ENCODE measurements at places on chromosomes 5 and 9. TPM values are rescaled to one million over a fixed set of nuclear protein-coding genes. Genes with fewer than 3 reads are reported as not detected.

- DNase-seq = no peak
These were observed 1252.5 kb downstream of the EFNA5 start for GRCh38 chr5:106418196-106418595.

The HMCN2 gene
- not detected for polyA plus RNA-seq

- no peak for DNase-seq
These were observed 286.4 kb downstream of the GADD45G start for GRCh38 chr9:89891221-89891590.

The CDKN2B-AS1 gene
- polyA plus RNA-seq = 0.67 TPM

DNA sequence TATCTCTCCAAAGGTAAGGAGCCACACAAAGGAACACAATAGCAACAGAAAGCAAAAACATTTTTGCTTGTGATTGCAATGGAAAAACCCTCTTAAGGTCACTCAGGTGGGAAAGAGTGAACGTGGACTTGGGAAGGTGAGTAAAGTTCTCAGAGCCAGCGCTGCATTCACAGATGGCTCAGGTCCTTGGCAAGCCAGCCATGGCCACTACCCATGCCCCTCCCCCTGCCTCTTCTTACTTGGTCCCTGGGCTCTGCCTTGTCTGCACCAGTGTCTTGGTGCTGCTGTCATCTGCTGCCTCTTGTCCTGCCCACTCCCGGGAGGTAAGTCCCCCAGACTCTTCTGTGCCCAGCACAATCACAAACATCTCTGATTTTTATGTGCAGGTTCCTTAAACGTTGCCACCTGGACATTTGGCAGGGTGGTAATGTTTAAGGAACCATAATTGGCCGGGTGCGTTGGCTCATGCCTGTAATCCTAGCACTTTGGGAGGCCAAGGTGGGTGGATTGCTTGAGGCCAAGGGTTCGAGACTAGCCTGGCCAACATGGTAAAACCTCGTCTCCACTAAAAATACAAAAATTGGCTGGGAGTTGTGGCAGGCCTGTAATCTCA lies 74.6 kb downstream of the FEM1C start:
- DNase-seq = no peak

- peak; percentile 22 for DNase-seq
These were observed 120.9 kb downstream of the WNK2 start for GRCh38 chr9:93304574-93305496.

GRCh38 chr9:101466863-101467262 lies 31.3 kb upstream of the ALDOB start:
- no peak for DNase-seq

GRCh38 chr9:92654481-92655301 lies 15.2 kb downstream of the IPPK start:
- peak; percentile 92 for DNase-seq

DNA sequence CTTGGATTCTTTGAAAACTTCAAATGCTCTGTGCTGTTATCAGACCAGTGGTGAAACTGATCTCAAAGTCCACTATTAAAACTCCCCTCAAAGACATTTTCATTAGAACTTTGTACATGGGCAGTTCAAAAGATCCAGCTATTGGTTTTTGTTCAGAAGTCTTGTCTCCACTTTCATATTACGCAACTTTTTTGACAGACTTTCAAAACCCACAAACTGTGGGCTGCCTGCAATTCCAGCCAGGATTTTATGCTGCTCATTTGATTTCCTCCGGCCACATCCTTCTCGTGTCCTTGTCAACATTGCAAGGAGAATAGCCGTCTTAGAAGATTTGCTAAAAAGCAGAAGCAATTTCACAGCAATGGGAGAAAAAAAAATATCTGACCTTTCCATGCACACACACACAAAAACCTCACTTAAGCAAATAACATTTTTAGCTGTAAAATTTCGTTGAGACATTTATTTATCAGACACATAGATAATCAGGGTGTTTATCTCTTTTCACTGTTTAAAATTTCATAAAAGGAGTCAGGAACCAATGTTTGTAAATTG lies 1990.5 kb downstream of the MAT2B start:
- no peak for DNase-seq

- peak; percentile 11 for DNase-seq
These were observed 75.5 kb downstream of the SGCD start for GRCh38 chr5:156402387-156402921.

The RAB24 gene
- polyA plus RNA-seq = 20.8 TPM

GRCh38 chr9:108600896-108601295 lies 254.9 kb downstream of the ACTL7B start:
- DNase-seq = no peak

The GABBR2 gene
- polyA plus RNA-seq = not detected

GRCh38 chr5:135432113-135432512 lies 15.0 kb downstream of the DCANP1 start:
- no peak for DNase-seq

DNA sequence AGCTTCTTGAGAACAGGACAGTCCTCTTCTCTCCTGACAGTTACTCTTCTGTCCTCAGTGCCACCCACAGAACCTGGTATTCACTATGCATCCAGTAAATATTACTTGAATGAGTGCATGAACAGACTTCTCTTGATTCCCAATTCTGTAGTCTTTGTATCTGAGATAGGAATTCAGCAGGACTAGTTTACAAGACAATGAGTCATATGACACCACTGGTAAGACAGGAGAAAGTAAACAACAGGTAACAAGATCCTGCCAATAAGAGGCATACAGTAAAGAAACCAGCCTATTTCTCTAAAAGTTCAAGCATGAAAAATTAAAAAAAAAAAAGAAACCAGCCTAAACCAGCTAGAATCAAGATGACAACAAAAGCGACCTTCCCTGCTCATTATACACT lies 6.2 kb downstream of the ZNF883 start:
- no peak for DNase-seq

Measured in foreskin keratinocyte (primary cell).